Kidney epithelial cell (primary cell): ENCODE measurements at places on chromosomes 11 and 22. TPM values are rescaled to one million over a fixed set of nuclear protein-coding genes. Genes with fewer than 3 reads are reported as not detected.

GRCh38 chr11:130721023-130721681, 195.1 kb downstream of the SNX19 start:
- DNase-seq, result no peak

- no peak for DNase-seq
Observed at GRCh38 chr11:119788911-119789560, 60.0 kb upstream of the NECTIN1 start.

GRCh38 chr22:29914991-29915533, 32.1 kb downstream of the MTMR3 start:
- no peak for DNase-seq

- DNase-seq, result no peak
Observed at GRCh38 chr11:5531053-5531831, 14.7 kb upstream of the UBQLNL start.

- no peak for DNase-seq
Observed at GRCh38 chr11:133522344-133522743, 10.0 kb downstream of the OPCML start.

GRCh38 chr11:133559382-133559781, 27.1 kb upstream of the OPCML start:
- DNase-seq, result no peak

- DNase-seq, result no peak
Observed at GRCh38 chr11:104704146-104704830, 194.0 kb downstream of the CASP12 start.

DNA sequence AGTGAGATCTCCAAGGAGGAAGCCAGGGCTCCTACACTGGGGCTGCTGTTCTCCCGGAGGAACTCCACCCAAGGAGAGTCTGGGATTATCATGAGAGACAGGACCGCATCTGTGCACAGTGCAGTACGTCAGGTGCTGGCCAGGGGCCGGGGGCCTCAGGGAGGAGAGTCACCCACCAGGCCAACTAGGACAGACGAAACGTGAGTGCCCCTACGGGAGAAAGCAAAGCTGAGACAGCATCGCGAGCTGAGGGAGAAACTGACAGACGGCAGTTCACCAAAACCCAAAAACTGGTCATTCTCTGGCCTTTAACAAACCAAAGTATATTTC, 273.4 kb downstream of the BRD1 start:
- no peak for DNase-seq

GRCh38 chr11:2435288-2436012, 8.9 kb downstream of the TRPM5 start:
- no peak for DNase-seq

DNA sequence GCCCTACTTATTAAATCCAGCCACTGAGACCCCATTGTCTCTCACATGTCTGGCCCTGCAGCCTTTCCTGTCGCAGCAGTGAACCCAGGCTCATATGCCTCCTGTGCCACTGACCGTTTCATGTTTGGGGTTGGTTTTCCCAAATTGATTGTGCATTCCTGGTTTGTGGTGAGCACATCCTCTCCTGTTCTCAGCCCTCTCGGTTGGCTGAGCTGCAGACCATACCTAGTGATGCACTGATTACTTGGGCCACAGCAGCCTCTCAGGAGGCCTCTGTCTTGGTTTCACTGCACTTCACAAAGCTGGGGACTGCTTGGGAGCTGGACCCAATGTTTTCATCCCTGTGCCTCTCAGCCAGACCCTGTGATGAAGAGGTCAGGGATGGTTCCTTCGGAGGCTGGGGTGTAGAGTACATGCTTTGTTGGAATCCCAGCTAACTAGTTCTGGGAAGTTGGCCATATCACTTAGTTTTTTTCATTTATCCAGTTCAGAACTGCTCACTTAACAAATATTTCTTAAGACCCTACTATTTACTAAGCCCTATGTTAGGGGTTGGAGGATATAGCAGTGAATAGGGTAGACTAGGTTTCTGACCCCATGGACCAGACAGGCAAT, 30.9 kb downstream of the PARVA start:
- no peak for DNase-seq

- DNase-seq, result no peak
Observed at GRCh38 chr22:25081409-25081824, 118.2 kb upstream of the CRYBB3 start.

DNA sequence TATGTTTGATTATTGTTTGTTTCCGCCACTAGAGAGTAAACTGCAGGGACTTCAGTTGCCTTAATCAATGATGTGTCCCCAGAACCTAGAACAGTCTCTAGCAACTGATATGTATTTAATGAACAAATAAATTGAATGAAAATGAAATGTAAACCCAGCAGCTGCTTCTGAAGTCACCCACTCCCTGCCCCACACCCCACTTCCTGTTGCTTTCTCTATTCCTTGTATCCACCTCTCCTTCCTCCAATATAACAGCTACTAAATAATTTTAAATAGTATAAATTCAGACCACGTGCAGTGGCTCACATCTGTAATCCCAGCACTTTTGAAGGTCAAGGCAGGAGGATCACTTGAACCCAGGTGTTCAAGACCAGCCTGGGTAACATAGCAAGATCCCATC, 15.8 kb downstream of the MYH9 start:
- DNase-seq, result no peak

DNA sequence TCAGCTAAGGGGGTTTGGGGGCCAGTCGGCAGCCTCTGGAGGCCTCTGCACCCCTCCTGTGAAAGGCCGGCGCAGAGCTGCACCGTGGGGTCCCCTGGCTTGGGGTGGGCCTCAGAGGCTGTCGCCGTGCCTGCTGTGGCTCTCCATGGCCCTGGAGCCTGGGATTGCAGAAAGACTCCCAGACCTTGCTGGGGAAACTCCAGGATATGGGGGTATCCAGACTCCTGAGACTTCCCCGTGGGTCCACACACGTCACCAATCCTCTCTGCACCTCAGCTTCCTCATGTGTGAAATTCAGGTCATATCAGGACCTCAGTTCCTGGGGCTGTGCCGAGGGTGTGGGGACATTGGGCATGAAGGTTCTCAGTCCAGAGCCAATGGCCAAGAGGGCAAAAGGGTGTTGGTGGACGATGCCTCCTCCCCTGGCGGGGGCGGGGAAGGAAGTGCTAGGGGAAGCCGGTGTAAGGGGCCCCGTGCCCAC, 97.1 kb downstream of the KCNQ1 start:
- no peak for DNase-seq

DNA sequence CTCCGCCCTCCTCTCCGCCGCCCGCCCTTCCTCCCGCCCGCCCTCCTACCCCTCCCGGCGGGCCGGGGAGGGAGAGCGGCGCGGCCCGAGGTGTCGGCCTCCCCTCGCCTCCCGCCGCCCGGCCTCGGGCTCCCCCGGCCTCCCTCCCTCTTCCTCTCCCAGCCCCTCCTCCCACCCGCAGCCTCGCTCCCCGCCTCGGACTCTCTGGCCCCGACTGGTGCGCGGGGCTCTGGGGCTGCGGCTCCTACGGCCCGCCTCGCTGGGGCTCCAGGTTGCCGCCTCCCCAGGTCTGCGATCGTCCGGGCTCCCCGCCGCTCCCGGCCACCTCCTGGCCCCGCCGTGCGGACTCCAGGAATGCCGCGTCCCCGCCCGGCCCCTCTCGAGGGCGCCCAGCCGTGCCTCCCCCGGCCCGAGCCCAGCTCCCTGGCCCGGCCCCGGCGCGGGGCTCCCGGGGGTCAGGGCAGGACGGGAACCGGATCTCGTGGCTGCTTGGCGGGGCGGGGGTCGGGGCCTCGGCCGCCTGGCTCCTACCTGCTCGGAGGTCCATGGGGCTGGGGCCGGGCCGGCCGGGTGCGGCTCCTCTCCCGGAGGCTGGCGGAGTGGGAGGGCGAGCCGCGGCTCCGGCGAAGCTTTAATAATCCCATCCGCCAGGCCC, at the start of gene CLCF1:
TSS of gene CLCF1 (minus strand) at position 606 of the 655 bp plus-strand sequence. CDS start at position 547, 59 bp downstream.
- DNase-seq, result no peak

- peak; percentile 77 for DNase-seq
Observed at GRCh38 chr11:48081151-48082010, 101.0 kb downstream of the PTPRJ start.

GRCh38 chr11:110447897-110448745, 18.4 kb downstream of the FDX1 start:
- DNase-seq, result no peak

GRCh38 chr11:126207896-126208295, 3.6 kb downstream of the RPUSD4 start:
- DNase-seq, result no peak

DNA sequence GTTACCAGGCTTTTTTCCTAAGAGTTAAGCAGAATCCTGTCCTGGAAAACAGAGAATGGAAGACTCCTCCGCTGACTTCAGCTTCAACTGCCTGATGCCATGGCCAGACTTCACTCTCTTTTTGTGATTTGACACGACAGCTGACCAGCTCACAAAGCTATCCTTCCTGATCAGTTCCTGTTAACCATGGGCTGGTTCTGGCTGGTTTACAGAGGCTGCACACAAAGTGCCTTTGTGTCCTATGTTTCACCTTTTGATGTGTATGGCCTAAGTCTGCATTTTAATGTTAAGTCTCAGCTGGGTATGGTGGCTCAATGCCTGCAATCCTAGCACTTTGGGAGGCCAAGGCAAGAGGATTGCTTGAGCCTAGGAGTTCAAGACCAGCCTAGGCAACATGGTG, 11.1 kb downstream of the FOLR3 start:
- DNase-seq, result no peak

DNA sequence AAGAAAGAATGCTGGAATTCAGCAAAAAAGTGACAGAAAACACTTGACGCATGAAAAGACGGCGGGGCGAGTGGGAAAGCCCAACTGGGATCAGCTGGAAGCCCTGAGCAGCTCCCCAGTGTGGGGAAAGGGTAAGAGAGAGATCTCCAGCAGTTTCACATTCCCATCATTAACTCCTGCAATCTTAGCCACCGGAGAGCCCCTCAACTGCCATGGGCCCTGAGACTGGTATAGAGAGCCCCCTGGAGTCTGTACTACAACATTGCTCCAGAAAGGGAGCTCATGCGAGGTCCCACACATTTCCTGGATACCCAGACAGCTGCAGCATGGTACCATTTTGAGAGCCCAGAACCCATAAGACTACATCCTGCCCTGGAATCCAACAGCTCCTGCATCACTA, 31.1 kb downstream of the MRGPRX4 start:
- DNase-seq, result no peak

GRCh38 chr11:13669544-13670488, 1.3 kb downstream of the FAR1 start:
- DNase-seq, result no peak

SPTBN2 gene
- 79.4 and 99.9 TPM in 2 replicates for total RNA-seq

PTPRJ gene
- total RNA-seq, result 42.3 and 49.6 TPM in 2 replicates

TXN2 gene
- total RNA-seq, result 56.8 and 66.6 TPM in 2 replicates

PTPMT1 gene
- 141 and 166 TPM in 2 replicates for total RNA-seq

TRIM48 gene
- not detected in 2 replicates for total RNA-seq

ACR gene
- not detected in 2 replicates for total RNA-seq

PRMT3 gene
- 13.9 and 15.0 TPM in 2 replicates for total RNA-seq

PAX6 gene
- total RNA-seq, result 0.21 and 1.1 TPM in 2 replicates

WNT7B gene
- 15.3 and 19.2 TPM in 2 replicates for total RNA-seq
